ENCODE measurements at places on chromosomes 4 and X.

GRCh38 chrX:5998456-5998855 is 230.2 kb downstream of the NLGN4X start:
- DNase-seq: no peak

DNA sequence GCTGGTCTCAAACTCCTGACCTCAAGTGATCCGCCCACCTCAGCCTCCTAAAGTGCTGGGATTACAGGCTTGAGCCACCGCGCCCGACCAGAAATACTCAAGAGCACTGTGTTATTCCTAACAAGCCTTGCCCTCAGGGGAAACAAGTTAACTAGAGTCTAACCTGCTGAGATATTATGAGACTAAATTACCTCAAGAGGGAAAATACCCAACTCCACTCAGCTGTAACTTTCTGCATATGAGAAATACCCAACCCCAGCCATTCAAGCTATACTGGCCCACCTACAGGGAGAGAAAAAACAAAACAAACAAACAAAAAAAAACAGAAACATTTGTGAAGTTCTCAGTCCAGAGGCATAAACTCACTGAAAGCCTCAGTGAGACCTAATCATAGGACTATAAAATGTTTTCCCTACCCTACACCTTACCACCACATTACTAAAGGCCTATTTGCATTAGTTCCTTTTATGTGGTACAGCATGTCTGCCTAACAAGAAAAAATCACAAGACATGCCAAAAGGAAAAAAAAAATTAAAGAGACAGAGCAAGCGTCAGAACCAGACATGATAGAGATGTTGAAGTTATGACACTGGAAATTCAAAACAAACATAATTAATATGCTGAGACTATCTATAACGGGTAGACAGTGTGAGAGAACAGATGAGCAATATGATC is 876.0 kb downstream of the FSTL5 start:
- DNase-seq: no peak

DNA sequence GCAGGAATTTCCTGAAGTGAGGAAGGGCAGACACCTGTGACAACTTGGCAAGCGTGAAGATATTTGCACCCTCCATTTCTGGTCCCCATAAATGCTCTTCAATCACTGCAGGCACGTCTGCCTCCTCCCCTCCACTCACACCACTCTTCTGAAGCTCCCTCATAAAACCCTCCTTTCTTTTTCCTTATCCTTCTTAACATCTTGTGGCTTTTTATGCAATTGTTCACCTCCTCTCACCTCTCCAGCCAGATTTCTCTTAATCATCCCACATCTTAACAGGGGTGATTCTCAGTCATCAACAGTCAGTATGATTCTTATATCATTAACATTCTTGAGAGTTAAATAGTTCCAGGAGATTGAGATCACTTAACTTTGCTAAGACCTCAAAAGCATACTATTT is 277.4 kb downstream of the SPRY1 start:
- DNase-seq: no peak

DNA sequence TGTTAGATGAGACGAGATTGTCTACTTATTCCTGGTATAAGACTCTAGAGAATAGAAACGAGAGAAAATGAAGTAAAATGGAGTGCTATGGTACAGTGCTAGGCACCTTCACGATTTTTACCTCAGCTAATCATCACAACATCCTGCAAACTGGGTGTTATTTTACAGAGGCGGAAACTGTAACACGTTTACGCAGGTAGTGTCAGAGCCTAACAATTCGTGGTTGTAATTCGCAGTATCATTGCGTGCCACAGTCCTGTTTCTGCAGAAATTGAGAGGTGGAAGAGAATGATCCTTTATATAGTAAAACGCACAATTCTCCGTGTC is 383 bp upstream of the TBC1D19 start:
- no peak for DNase-seq

- DNase-seq: no peak
These were observed 11.1 kb downstream of the CYSLTR1 start for GRCh38 chrX:78316265-78316664.

DNA sequence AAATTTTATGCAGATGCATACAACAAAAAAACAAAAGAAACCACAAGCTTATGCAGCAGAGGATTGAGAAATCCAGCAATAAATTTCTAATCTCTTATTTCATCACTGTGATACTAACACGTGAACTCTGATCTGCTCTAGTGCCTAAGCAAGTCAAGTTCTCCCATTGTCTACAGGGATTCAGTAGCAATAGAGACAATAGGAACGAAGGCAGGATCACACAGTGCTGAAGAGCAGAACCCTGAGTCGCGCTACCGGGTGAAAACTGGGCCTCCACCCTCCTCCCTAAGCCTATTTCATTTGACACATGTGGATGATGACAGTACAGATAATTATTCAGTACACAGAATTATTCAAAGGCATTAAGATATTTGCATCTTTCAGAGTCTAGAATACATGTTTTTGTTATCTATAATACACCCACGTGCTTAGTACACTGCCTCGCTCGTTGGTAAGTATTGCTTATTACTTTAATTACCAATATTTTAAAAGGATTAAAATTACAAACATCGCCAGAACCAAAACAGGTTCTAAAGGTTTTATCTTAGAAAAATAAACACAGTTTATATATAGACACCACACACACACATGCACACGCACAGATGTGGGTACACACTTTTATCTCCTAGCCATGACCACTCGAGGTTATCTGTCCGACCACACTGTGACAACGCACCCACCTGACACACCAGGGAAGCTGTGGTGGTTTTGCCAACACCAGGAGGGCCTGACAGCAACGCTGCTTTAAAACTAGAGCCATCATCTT is 60.1 kb downstream of the RFC1 start:
- no peak for DNase-seq

GRCh38 chr4:15653864-15654592 is 1.1 kb downstream of the FBXL5 start:
- DNase-seq: no peak

- no peak for DNase-seq
These were observed 42.4 kb downstream of the NHS start for GRCh38 chrX:17417372-17417771.

- no peak for DNase-seq
These were observed 809 bp downstream of the ZFP92 start for GRCh38 chrX:153411988-153412574.

DNA sequence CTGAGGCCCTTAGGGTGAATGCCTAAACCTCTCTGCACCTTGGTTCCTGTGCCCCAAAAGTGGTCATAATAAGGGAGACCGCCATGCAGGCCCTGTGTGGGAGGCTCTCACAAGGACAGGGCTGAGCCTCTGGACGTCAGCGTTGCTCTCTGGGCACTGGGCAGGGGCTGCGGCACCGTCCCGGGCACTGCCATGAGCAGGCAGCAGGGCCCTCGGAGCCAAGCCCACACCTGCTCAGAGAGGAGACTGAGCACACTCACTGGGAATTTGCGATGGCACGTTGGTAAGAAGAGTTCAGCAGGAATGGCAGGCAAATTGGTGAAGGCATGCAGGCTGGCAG is 123.4 kb downstream of the HMX1 start:
- DNase-seq: no peak

GRCh38 chr4:72857787-72858186 is 211.7 kb downstream of the COX18 start:
- DNase-seq: no peak

DNA sequence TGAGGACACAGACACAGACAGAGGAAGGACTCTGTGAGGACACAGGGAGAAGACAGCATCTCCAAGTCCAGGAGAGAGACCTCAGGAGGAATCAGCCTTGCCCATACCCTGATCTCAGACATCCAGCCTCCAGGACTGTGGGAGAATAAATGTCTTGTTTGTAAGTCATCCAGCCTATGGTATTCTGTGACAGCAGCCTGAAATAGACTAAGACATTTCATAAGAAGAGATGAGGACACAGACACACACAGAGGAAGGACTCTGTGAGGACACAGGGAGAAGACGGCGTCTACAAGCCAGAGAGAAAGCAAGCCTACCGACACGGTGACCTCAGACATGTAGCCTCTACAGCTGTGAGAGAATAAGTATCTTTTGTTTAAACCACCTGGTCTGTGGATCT is 112.1 kb downstream of the DHRSX start:
- DNase-seq: no peak

GRCh38 chr4:84530454-84530853 is 31.4 kb upstream of the NKX6-1 start:
- no peak for DNase-seq

DNA sequence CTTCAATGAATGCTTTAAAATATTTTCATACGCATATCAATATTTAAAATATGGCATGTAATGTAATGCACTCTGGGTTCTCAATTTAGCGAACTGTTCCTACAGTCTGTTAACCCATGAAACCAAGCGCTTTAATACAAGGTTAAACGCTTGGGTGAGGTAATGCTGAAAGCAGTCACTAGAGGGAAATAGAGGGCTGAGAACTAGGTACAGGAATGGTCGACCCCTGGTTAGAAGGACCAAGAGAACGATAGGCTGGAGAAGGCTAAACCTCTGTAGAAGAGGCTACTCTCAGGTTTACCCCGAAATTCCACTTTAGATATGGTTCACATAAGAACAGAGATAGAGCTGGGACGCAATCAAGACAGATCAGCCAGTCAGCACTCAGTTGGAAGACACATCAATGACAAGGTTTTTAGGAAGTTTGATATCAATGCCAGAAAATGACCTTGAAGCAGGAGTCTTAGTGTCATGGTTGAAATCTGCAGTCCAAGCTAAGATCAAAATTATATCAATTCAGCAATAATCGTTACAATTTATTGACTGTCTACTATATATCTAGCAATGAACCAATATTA is 26.9 kb downstream of the ARSJ start:
- DNase-seq: no peak

DNA sequence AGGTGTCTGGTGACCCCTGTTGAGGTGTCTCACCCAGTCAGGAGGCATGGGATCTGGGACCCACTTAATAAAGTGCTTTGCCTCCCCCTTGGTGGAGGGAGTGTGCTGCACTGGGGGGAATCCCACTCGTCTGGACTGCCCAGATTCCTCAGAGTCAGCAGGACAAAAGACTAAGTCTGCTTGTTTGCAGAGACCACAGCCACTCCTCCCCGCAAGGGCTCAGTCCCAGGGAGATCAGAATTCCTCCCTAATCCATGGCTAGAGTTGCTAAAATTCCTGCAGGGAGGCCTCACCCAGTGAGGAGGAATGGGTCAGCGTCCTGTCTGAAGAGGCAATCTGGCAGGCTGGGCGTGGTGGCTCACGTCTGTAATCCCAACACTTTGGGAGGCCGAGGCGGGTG is 442.2 kb downstream of the PABPC4L start:
- no peak for DNase-seq

DNA sequence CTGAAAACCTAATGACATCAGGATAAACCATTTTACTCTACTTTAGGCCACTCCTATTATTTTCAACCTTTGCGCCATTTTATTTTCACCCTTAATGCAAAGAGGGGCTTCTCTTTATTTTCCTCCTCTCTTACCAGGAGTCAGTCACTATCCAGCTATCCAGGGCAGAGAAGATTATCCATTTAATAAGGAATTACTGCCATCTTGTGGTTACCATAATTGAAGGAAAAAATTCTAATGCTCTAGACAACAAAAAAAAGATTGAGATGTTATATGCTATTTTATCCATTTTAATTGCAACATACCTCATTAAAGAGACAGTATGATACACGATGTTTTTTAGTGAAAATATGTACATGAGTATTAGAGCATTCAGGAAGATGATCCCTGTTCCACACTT is 514.5 kb upstream of the FAM241A start:
- no peak for DNase-seq

GRCh38 chrX:106450405-106450804 is 161.4 kb upstream of the RADX start:
- DNase-seq: no peak

GRCh38 chr4:88012647-88013046 is 5.2 kb downstream of the PKD2 start:
- no peak for DNase-seq

DNA sequence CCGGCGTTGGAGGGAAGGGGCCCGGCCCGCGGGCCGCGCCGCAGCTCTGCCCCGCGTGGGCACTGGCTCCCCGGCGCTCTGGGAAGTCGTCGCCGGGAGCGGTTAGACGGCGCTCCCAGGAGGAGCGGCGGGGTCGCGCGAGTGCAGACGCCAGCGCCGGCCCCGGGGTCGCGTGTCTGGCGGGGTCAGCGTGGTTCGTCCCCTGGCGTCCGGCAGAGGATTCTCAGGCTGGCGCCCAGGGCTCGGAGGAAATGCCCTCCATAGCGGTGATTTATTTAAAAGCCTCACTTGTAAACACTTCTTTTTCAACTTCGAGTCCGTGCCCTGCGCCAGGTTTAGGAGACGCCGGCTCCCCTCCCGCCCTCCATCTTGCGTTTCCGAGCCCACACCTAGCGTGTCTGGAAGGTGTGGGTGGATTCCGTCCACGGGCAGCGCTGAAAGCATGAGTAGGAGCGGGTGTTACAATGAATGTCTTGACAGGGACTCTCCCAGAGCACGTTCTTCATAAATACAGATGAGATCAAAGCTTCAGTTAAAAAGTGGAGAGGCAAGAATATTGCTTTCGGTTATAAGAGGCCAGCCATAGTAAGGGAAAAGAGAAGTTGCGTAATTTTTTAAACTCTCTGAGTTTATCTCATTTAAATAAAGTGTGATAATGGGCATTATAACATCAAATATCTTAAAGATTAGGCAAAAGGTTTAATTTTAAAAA is 692 bp downstream of the FAM241A start:
- DNase-seq: peak; percentile 81

GRCh38 chr4:142648378-142648777 is 197.7 kb downstream of the INPP4B start:
- DNase-seq: no peak

DNA sequence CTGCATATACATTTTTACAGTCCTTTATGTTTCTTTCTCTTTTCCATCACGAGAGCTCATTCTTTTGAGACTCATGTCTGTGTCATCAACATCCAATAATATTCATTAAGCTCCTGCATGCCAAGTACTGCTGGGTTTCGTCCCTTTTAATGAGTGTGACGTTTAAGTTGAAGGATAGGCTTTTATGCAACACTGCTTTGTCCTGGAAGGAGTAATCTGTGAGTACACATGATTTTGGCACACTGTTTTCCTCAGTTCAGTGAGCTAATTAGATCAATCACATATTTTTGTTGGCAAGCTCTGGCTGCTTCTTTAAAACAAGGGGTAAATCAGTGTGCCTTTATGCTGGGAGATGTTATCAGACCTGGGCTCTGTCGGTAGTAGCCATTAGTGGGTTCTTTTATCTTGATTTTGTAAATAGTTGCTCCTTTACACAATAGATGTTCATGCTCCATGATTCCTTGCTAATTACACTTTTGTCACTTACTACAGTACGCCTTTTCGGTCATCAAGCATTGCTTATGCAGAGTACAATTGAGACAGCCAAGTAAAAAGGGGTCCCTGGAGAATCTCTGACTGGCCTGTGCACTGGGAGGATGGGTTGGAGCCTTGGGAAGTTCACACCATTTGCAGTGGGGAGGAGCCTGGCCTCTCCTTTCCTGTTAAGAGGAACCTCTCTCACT is 132.6 kb downstream of the FHIP1A start:
- DNase-seq: no peak

DNA sequence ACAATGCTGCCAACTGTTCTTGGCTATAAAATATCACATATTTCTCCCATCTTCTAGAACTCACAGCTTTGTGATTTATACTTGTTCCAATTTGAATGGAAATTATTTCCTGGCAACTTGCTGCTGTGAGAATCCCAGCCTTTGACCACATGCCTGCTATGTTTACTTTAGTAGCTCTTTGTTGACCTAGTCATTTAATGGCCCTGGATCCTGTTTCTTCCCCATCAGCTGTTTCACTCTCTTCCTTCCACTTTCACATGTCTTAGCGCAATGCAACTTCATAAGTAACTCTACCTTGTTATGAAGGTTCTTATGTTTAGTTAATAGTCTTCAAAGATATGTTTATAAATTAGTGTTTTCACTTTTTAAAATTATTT is 1973.6 kb upstream of the AGA start:
- no peak for DNase-seq

GRCh38 chr4:102533904-102534303 is 32.7 kb downstream of the NFKB1 start:
- DNase-seq: no peak
